Inflammatory macrophage treated with lipopolysaccharide for 1 hour (primary cell): ENCODE measurements at places on chromosomes 7 and 10.
A peak's percentile ranks its signal among the peaks of the same experiment; 100 is the strongest.

DNA sequence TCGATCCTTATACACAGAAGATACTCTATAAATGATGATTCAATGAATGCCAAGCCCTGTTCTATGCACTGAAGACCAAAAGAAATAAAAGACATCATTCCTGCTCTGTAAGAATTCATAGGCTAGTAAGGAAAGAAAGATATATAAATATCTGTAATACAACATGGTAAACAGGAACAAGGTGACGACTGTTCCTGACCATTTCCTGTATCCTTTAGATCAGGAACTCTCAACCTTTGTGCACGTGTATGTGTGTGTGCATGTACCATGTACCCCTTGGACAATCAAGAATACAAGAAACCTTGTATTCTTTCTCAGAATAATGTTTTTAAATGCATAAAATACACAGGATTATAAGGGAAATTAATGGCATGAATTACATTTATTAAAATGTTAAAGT lies 7.3 kb upstream of the HK1 start:
- DNase-seq, result no peak

DNA sequence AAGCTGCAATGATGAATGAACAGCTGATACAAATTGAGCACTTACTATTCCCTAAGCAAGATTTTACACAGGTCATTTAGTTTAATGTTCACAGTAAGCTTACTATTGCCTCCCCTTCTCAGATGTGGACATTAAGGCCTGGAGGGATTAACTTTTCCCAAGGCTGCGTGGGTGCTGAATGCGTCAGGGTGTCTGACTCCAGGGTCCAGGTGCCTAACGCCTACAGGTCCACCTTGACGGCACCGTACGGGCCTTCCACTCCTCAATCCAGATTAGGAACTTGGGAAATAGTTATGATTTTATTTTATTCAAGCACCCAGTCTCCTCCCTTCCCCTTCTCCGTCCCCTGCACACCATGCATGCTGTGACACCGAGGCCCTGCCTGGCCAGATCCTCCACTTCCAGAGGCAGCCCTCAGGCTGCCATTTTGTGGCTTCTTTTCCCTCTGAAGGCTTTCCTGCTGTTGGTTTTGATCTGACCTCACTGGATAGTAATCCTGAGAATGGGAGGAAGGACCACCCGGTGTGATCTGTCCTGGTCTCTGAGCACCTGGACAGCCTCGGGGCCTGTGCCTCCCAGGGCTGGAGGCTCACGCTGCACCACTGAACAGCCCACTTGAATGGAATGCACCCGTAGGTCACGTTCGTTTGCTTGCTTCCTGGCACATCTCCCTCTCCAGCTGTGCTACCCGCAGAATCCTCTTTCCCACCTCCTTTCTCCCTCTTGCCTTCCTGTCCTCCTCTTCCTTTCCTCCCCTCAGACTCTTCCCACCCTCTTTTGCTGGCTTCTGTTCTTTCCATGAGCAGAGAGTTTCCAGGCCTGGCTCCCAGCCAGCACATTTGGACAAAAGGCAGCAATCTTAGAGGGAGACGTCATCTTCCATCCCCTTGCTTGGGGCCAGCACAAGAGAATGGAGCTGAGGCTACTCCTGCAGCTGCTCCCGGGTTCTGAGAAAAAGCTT lies 14.4 kb downstream of the DENND2A start:
- DNase-seq, result no peak

DNA sequence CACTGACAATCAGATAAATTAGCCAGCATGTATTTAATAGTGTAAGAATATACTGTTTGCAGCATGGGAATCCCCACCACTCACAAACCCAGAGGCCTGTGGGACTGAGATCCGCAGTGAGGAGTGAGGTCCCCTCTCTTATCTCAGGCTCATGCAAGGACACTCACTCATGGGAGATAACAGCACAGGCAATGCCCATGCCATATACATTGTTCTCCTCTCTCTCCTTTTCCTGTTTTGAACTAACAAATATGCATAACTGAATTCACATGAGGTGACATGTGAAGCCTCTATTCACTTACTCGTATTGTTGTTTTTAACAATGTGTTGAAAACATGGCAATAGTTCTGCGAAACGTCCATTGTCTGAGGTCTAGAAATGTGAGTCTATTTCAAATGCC lies 230.5 kb downstream of the ARHGAP21 start:
- DNase-seq, result no peak

GRCh38 chr7:100588438-100588837 lies 2.3 kb downstream of the FBXO24 start:
- DNase-seq, result peak; percentile 17

- DNase-seq, result no peak
Measured at GRCh38 chr10:6811153-6811552, 231.1 kb upstream of the PRKCQ start.

- no peak for DNase-seq
Measured at GRCh38 chr7:109407756-109408155, 838.1 kb downstream of the DNAJB9 start.

DNA sequence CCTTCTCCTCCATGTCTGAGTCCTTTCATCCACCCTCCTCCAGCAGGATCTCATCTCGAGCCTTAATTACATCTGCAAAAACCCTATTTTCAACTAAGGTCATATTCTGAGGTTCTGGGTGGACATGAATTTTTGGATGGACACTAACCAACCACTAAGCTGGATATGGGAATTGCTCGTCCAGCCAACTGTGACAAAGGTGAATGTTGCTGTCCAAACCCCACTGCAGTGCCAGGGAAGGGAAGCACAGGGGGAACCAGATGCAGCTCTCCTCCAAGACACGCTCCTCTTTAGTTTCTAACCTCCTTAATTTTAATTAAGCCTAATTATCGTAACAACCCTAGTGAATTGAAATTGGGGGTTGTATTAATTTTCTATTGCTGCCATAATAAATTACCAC lies 65.1 kb upstream of the EBF3 start:
- DNase-seq, result no peak

DNA sequence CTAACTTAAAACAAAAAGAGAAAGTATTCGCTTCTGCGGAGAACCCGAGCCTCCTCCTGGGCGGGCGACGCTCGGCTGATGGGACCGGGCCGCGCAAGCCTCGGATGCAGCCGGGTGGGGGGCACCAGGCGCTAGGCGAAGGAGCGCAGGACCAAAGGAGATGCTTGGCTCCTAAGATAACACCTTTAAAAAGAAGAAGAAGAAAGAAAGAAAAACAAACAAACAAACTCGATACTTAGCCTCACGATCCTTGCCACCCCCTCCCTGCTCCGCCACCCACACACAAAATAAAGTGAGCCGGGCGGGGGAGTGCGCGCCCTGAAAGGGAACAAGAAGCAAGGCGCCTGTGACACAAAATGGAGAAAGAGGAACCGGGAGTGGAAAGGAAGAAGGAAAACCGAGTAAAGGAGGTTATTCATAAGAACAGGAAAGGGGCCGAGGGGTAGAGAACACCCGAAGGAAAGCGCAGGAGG lies 34.0 kb upstream of the EBLN1 start:
- DNase-seq, result peak; percentile 87

GRCh38 chr10:80530251-80530650 lies 7.5 kb upstream of the SH2D4B start:
- DNase-seq, result peak; percentile 90

GRCh38 chr7:134357486-134357885 lies 40.8 kb upstream of the SLC35B4 start:
- DNase-seq, result no peak

DNA sequence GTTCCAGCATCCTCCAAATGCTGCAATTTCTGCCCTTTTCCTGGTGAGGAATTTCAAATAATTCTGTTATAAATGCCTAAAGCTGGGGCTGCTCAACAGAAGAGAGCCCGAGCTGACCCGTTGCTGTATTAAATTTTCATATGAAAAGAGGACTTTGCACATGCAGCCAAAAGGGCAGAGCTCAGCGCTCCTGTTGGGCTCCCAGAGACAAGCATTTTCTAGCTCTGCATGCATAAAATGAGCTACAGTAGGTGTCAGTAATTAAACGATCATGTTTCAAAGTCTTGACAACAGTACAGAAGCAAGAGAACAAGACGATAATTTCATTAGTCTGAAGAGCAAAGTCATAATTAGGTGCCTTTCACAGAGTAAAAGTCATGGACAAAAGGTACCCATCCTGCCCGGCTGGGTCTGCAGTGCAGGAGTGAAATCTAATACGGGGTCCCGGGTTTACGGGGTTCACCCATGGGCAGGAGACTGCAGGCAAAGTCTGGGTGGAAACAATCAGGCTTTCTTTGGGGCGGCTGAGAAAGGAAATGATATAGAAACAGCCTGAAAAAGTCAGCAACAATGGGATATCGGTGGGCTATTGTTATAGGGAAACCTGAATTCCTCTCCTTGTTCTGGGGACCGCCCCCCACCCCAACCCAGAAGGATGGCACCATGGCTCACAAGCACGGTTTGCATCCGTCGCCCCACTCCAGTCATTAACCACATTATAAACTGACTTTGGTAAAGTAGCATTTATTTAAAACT lies 66.0 kb downstream of the EBF3 start:
- no peak for DNase-seq

GRCh38 chr10:131181456-131181855 lies 130.1 kb downstream of the TCERG1L start:
- DNase-seq, result no peak

DNA sequence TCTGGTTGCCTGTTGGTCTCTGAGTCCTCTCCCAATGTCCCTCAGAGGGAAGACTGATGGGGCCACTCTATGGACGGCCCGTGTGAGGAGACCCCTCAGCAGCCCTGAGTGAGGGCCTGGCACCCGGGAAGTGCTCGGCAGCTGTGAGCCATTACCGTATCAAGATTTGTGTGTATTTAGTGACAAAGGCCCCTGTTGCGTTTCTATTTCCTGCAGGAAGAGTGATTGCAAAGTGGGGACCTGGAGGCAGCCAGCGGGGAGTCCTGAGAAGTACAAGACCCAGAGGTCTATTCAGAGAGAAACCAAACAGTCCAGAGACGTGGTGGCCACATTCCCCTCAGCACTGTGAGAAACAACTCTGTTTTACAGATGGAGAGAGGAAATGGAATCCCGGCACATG lies 51.1 kb upstream of the CHST15 start:
- no peak for DNase-seq

- DNase-seq, result no peak
Measured at GRCh38 chr10:102235598-102235920, 5.8 kb downstream of the PITX3 start.

- DNase-seq, result no peak
Measured at GRCh38 chr7:130628901-130629300, 39.6 kb downstream of the COPG2 start.

DNA sequence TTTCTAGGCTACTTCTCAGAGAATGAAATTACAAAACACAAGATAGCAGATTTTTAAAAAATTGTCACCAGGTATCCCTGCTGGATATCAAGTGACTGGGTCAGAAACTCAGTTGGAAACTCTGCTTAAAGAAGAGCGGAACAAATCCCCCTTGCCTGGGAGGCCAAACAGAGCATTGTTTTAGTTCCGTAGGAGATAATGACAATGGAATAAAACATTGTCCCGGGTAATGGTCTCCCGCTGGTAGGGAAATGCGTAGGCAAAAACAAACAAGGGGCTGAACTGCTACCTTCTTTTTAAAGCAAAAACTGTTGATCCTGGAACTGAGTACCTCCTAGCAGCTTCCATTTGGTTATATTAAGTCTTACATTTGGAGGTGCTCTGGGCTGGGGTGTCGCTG lies 21.3 kb upstream of the VAX1 start:
- DNase-seq, result no peak
